Activated CD4-positive, alpha-beta T cell treated with anti-CD3 and anti-CD28 coated beads for 4 hours (primary cell): ENCODE measurements at places on chromosomes 1 and 21.

DNA sequence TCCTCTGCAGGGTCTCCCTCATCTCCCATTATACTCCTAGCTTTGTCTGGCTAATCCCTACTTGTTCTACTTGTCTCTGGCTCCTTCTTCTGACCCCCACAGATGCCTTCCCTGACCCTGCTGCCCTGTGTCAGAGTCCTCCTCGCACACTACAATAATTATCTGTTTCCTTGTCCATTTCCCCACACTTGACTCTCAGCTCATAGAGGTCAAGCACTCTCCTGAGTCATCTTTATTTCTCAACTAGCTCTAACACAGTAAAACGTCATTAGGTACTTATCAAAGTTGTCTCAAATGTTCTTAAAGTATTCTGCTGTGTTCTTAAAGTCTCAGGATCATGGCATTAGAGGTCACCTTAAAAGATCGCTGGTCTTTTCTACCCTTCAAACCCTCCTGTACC lies 47.1 kb downstream of the C8A start:
- no peak for DNase-seq

DNA sequence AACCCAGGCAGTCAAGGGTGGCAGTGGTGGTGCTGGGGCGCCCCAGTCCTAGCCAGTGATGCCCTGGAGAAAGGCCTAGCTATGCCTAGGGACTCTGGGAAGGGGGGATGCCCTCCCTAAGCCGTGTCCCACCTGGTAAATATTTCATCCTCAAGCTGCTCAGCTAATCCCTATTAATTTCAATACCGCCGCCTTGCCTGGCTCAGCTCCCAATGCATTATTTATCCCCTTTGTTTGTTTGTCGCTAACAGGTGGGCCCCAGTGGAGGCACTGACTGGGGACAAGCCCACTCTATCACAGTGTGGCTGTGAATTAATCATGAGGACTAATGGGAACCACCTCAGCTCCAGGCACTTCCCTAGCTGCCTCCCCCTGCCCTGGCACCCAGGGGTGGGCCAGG lies 22.5 kb downstream of the DMAP1 start:
- no peak for DNase-seq

DNA sequence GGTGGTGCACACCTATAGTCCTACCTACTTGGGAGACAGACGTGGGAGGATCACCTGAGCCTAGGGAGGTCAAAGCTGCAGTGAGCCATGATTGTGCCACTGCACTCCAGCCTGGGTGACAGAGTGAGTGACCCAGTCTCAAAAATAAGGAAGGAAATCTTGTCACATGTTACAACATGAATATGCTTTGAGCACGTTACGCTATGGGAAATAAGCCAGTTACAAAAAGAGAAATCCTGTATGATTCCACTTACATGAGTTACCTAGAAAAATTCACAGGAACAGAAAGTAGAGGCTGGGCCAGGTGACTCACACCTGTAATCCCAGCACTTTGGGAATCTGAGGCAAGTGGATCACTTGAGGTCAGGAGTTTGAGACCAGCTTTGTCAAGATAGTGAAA lies 6.7 kb upstream of the PADI6 start:
- DNase-seq, result no peak

DNA sequence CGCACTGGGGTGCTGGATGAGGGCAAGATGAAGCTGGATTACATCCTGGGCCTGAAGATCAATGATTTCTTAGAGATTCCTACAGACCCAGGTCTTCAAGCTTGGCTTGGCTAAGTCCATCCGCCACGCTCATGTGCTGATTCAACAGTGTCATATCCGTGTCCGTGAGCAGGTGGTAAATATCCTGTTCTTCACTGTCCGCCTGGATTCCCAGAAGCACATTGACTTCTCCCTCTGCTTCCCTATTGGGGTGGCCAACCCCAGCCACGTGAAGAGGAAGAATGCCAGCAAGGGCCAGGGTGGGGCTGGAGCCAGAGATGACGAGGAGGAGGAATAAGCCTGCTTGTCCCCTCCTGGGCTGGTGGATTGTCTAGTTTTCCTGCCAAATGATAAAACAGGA lies 2.2 kb upstream of the CBR3 start:
- DNase-seq, result no peak

GRCh38 chr1:39154553-39155421 lies 49.7 kb upstream of the MACF1 start:
- no peak for DNase-seq

- DNase-seq, result no peak
Observed at GRCh38 chr1:173099166-173099565, 48.4 kb upstream of the TNFSF18 start.

DNA sequence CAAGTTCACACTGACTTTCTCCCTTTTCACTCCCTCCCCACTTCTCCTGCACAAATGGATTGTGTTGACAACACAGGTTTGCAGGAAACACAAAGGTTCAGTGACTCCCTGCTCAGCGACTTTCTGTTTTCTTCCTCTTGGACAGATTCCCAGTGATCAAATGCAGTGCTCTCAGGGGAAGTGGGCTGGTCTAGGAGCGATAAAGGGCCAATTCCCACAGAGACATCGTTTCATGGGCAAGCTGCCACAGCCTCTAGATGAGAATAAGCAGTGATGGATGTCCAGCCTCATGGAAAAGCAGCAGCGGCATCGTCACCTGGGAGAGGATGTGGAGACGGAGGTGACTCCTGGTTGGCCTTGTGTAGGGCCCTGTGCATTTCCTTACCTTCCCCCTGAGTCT lies 30.6 kb downstream of the FYB2 start:
- DNase-seq, result no peak

DNA sequence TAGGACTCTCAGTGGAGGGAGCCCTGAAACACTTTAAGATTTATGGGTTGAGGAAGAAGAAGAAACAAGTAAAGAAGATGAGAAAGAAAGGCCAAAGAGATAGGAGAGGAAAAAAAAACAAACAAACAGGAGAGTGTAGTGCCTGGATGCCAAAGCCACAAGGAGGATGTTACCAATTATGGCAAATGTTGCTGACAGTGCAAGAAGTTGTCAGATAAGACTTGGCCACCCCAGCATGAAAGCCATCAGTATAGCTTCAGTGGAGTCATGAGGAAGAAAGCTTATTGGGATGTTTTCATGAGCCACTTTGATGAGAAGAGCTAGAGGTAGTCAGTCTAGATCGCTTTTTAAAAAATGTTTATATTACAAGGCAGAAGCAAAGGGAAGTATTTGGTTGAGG lies 380.2 kb upstream of the ADGRL4 start:
- no peak for DNase-seq

- DNase-seq, result no peak
Observed at GRCh38 chr1:227734546-227734855, 601 bp downstream of the JMJD4 start.

GRCh38 chr1:20975668-20976067 lies 188.6 kb upstream of the HP1BP3 start:
- DNase-seq, result no peak

DNA sequence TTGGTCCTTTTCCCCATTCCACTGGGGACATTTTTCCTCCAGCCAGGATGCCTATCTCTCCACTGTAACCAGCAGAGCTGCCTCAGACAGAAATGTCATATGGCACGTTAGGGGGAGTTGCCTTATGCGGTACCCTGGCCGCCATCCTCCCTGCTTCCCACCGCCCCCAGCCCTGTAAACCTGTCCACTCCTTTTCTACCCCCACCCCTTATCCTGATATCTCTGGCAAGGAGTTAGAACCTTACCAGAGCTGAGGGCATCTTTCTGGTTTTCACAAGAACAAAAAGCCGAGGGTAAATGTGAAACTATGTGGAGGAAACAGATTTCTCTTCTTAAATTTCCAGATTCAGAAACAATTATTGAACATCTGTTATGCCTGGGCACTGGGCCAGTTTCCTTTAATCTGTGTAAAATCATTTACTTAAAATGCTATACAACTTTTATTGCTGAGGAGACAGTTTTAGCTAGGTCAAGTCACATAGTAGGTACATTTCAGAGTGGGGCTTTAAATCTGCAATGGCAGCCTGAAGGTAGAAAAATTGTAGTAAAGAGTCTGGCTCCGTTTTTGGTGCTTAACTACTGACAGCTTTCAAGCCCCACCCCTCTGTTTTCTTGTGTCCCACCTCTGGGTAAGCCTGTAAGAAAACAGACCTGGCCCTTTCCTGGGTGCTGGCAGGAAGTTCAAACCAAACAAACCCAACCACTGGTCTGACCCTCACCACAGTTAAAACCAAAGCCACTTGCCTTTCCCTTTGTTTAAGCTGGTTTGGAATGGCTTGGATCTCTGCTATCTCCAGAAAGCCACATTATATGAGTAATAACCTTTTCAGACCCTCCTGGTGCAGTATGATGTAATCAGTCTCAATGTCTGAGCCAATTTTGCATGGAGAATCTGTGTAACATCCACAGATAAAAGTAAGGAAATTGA lies 319.0 kb downstream of the HHAT start:
- no peak for DNase-seq

GRCh38 chr1:183841950-183842794 lies 37.3 kb downstream of the RGL1 start:
- DNase-seq, result no peak

GRCh38 chr1:82090104-82090503 lies 289.4 kb downstream of the ADGRL2 start:
- no peak for DNase-seq

DNA sequence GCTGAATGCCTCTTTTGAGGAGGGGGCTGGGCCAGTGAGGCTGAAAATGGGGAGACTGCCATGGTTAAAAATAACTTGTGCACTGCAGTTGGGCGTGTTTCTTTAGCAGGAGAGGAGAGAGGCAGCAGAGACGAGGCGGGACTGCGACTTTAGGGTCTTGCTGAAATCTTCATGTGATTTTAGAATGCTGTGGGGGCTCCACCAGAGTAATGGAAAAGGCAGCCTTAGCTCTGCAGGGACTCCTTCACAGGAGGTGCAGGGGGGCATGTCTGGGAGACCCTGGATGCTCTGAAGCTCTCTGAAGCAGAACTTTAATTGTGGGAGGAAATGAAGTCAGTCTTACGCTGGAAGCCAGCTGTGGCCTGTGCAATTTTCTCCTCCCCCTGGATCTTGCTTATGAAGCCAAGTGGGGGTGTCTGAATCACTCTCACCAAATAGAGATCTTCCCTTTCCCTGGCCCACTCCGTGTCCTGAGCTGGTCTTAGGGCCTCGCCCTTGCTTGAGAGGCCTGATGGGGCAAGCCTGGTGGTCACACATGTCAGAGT lies 60.8 kb downstream of the NDUFS5 start:
- no peak for DNase-seq

DNA sequence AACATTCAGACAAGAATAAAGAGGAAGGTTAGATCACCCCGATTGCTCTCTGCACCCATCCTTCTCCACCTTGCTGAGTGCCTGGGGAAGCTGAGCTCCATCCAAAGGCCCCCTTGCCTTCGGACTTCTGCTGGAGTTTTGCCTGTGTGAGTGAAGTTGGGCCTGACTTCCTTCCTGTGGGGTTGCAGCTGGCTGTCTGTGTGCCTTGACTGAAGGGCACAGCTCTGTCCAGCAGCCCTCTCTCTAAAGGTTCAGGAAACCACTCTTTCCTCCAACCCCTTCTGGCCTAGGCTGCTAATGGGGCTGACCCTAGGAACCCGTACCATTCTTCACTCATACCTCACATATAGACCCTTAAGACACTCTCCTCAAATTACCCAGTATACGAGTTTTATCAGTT lies 173.4 kb upstream of the HMCN1 start:
- no peak for DNase-seq
